Left lung (tissue), 14 donors: ENCODE measurements at places on chromosomes 4 and X.

GRCh38 chrX:17861489-17862011 is 452 bp upstream of the RAI2 start:
- no peak for DNase-seq
- H3K27me3 ChIP-seq = peaks cover 4% of the 10 kb centered on the region
- H3K36me3 ChIP-seq = no peaks in the 10 kb centered on the region
- H3K4me1 ChIP-seq = no peaks in the 10 kb centered on the region
- H3K4me3 ChIP-seq = peak overlapping the region; percentile 33

GRCh38 chr4:145014365-145014764 is 83.6 kb downstream of the ANAPC10 start:
- no peaks in the 10 kb centered on the region for H3K36me3 ChIP-seq
- no peaks in the 10 kb centered on the region for H3K27me3 ChIP-seq
- H3K4me3 ChIP-seq = no peak overlapping the region
- no peak for DNase-seq

DNA sequence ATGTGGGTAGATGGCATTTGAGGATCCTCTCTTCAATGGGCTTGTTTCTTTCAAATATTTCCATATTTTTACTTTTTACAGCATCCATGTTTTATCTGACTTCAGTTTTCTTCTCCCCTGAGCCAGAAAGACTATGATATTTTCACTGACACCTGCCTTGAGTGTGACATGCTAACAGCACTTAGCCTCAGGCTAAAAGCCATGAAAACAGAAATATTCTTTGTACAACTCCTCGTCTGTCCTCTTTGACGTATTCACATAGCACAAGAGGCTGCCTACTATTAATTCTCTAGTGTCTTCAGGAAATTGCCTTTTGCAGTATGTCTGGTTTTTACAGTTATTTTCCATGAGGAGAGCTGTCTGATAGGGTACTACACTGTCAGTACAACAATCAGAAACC is 215.0 kb downstream of the MAD2L1 start:
- H3K27ac ChIP-seq = no peak overlapping the region
- H3K36me3 ChIP-seq = no peaks in the 10 kb centered on the region
- H3K27me3 ChIP-seq = no peaks in the 10 kb centered on the region

DNA sequence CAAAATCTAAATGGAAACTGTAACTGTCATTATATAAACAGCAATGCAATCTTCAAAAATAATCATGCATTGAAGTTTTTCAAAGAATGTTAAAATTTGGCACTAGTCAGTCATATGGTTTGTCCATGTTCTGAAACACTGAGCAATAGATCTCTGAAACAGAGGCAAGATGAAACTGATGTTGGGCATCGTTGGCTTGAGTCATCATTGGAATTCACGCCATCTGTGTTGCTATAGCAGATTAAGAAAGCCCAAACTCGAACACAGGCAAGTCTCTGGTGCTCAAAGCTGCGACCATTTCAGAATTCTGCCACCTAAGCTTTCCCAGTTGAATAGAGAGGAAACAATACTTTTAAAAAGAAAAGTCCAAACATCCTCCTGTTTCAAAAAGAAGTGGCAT is 114.1 kb upstream of the PPARGC1A start:
- no peak overlapping the region for H3K27ac ChIP-seq
- H3K27me3 ChIP-seq = no peaks in the 10 kb centered on the region
- no peak for DNase-seq
- H3K4me3 ChIP-seq = no peak overlapping the region
- H3K4me1 ChIP-seq = no peaks in the 10 kb centered on the region

GRCh38 chr4:158996669-158997074 is 106.2 kb upstream of the RAPGEF2 start:
- H3K4me3 ChIP-seq = no peak overlapping the region
- no peaks in the 10 kb centered on the region for H3K36me3 ChIP-seq
- no peaks in the 10 kb centered on the region for H3K4me1 ChIP-seq
- H3K27ac ChIP-seq = no peak overlapping the region
- H3K27me3 ChIP-seq = no peaks in the 10 kb centered on the region
- no peak for DNase-seq

DNA sequence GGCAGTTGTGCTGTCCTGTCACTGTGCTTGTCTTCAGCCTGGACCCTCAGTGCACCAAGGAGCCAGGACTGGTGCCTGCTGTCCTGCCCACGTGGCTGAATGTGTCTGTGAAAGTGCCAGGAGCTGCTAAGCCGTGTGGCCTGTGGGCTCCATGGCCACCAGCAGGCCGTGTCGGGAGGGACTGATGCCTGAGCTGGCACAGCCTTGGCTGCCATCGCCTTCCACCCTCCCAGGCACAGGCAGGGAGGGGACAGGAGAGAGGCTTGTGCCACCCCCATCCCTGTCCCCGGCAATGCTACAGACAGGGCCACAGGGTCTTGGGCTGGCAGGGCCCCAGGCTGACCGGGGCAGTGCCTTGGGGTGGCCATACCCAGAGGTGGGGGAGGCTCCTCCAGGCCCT is 24.8 kb downstream of the DOK7 start:
- peaks cover 6% of the 10 kb centered on the region for H3K27me3 ChIP-seq
- no peak for DNase-seq
- peaks cover 13% of the 10 kb centered on the region for H3K4me1 ChIP-seq
- H3K27ac ChIP-seq = no peak overlapping the region
- H3K4me3 ChIP-seq = no peak overlapping the region

- H3K27me3 ChIP-seq = no peaks in the 10 kb centered on the region
- H3K4me3 ChIP-seq = no peak overlapping the region
- no peak overlapping the region for H3K27ac ChIP-seq
- DNase-seq = no peak
- no peaks in the 10 kb centered on the region for H3K4me1 ChIP-seq
Observed at GRCh38 chr4:168218645-168219044, 99.9 kb downstream of the DDX60 start.

DNA sequence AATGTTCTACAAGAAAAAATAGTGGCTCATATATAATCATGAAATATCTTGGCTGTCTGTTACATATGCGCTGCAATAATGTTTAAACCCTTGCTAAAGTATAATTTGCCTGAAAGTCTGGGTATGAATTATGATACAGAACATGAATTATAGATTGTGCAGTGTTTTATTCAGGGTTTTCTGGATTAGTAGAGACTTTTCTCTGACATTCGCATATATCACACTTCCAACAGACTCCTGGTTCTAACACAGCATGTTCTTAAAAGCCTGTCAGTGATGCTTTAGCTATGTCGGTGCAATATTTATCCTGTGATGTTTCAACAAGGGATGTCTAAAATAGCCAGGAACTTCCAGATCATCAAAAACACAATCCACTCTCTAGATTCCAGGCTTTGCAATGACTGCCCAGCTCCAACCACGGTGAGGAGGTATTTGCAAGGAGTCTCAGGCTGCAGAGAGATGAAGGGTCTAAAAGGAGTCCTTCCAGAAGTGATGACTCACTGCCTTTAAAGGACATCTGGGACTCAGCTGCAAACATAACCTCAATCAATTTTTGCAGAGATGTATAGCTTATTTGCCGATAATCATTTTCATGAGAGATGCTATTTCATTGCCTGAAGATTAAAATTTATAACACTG is 69.4 kb downstream of the RWDD4 start:
- H3K27me3 ChIP-seq = no peaks in the 10 kb centered on the region
- DNase-seq = no peak
- no peak overlapping the region for H3K27ac ChIP-seq
- H3K4me1 ChIP-seq = no peaks in the 10 kb centered on the region
